ENCODE measurements at places on chromosomes 12 and 14. TPM values are rescaled to one million over a fixed set of nuclear protein-coding genes. Genes with fewer than 3 reads are reported as not detected.

- no peak for DNase-seq
- no peak overlapping the region for H3K4me3 ChIP-seq
- no peak overlapping the region for H3K27ac ChIP-seq
- no peaks in the 10 kb centered on the region for H3K36me3 ChIP-seq
- H3K4me1 ChIP-seq: peaks cover 45% of the 10 kb centered on the region
- no peaks in the 10 kb centered on the region for H3K27me3 ChIP-seq
Observed at GRCh38 chr12:51823875-51824565, 24.5 kb downstream of the FIGNL2 start.

- H3K4me1 ChIP-seq: peaks cover 12% of the 10 kb centered on the region
- H3K36me3 ChIP-seq: no peaks in the 10 kb centered on the region
- no peak overlapping the region for H3K27ac ChIP-seq
- H3K4me3 ChIP-seq: no peak overlapping the region
Observed at GRCh38 chr14:104746934-104747481, 5.9 kb upstream of the SIVA1 start.

GRCh38 chr12:3602488-3602887, 111.5 kb downstream of the PRMT8 start:
- peaks cover under 1% of the 10 kb centered on the region for H3K36me3 ChIP-seq
- H3K4me3 ChIP-seq: no peak overlapping the region
- no peaks in the 10 kb centered on the region for H3K4me1 ChIP-seq
- no peak overlapping the region for H3K27ac ChIP-seq
- DNase-seq: no peak
- H3K27me3 ChIP-seq: no peaks in the 10 kb centered on the region

DNA sequence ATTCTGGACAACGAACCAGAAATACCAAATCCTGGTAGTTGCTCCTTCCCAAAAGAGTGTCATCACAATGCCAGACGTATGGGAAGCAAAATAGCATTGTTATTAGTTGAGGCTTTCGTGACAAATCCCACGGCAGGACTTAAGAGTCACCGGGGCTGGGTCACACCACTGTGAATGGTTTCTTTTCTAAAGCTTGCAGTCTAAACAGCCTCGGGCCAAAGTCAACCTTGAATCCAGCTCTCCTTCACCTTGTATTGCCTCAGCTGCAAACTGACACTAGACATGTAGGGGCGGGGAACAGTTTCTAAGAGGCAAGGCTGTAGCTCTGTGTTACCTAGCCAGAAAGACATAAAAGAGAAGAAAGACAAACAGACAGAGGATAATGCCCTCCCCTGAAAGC, 734.8 kb downstream of the MED13L start:
- no peaks in the 10 kb centered on the region for H3K36me3 ChIP-seq
- H3K27ac ChIP-seq: no peak overlapping the region
- no peak overlapping the region for H3K4me3 ChIP-seq
- H3K27me3 ChIP-seq: no peaks in the 10 kb centered on the region

GRCh38 chr12:85281636-85282312, 1.8 kb downstream of the ALX1 start:
- H3K36me3 ChIP-seq: no peaks in the 10 kb centered on the region

- peak; percentile 77 for DNase-seq
- peaks cover 14% of the 10 kb centered on the region for H3K4me1 ChIP-seq
- no peak within 1 kb of the TSS for H3K27ac ChIP-seq
- H3K27me3 ChIP-seq: peaks cover 12% of the 10 kb centered on the region
- H3K4me3 ChIP-seq: peak within 1 kb of the TSS; percentile 65
Observed at GRCh38 chr12:122203301-122204166, at the start of gene B3GNT4. B3GNT4 (plus strand) TSS chr12:122203709; CDS start chr12:122204619, 910 bp downstream.

- no peaks in the 10 kb centered on the region for H3K27me3 ChIP-seq
- H3K4me1 ChIP-seq: no peaks in the 10 kb centered on the region
- H3K4me3 ChIP-seq: no peak overlapping the region
- DNase-seq: no peak
- no peak overlapping the region for H3K27ac ChIP-seq
Observed at GRCh38 chr14:23442721-23443356, 7.4 kb upstream of the MYH7 start.

GRCh38 chr14:59183150-59183549, 5.3 kb upstream of the DAAM1 start:
- peaks cover 21% of the 10 kb centered on the region for H3K27me3 ChIP-seq
- H3K36me3 ChIP-seq: no peaks in the 10 kb centered on the region
- no peak for DNase-seq
- no peak overlapping the region for H3K27ac ChIP-seq
- H3K4me3 ChIP-seq: no peak overlapping the region
- H3K4me1 ChIP-seq: peaks cover 3% of the 10 kb centered on the region

- H3K36me3 ChIP-seq: no peaks in the 10 kb centered on the region
- no peaks in the 10 kb centered on the region for H3K27me3 ChIP-seq
- DNase-seq: peak; percentile 30
- peak overlapping the region; percentile 11 for H3K4me3 ChIP-seq
- H3K4me1 ChIP-seq: peaks cover 52% of the 10 kb centered on the region
Observed at GRCh38 chr12:67515679-67516340, 132.7 kb upstream of the DYRK2 start.

GRCh38 chr12:14873440-14874185, 12.0 kb downstream of the MGP start:
- H3K36me3 ChIP-seq: no peaks in the 10 kb centered on the region
- no peak overlapping the region for H3K27ac ChIP-seq
- no peak for DNase-seq
- H3K4me1 ChIP-seq: no peaks in the 10 kb centered on the region
- H3K27me3 ChIP-seq: peaks cover 2% of the 10 kb centered on the region

- no peaks in the 10 kb centered on the region for H3K27me3 ChIP-seq
- H3K36me3 ChIP-seq: no peaks in the 10 kb centered on the region
Observed at GRCh38 chr14:28344381-28344780, 422.2 kb upstream of the FOXG1 start.

- no peak for DNase-seq
- no peak overlapping the region for H3K4me3 ChIP-seq
- peaks cover 5% of the 10 kb centered on the region for H3K4me1 ChIP-seq
- no peaks in the 10 kb centered on the region for H3K36me3 ChIP-seq
Observed at GRCh38 chr12:49960474-49961110, 1.1 kb upstream of the AQP5 start.

DNA sequence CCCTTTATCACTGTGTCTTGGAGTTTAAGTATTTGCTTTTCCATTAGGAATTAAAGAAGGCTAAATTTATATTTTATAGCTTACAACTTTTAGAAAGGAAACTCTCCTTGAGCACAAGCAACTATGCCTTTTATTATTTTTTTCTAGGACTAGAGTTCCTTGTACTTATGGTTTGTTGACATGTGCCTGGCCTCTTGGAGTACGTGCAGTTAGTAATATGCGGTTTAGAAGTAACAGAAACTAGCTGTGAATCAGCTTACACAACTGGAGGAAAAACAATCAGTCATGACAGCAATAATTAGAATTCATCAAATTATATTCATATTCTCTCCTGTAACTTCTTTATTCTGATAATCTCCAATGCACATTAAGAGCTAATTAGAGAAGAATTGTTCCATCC, 428.7 kb downstream of the AEBP2 start:
- no peak overlapping the region for H3K27ac ChIP-seq
- no peaks in the 10 kb centered on the region for H3K27me3 ChIP-seq
- H3K4me1 ChIP-seq: no peaks in the 10 kb centered on the region

DNA sequence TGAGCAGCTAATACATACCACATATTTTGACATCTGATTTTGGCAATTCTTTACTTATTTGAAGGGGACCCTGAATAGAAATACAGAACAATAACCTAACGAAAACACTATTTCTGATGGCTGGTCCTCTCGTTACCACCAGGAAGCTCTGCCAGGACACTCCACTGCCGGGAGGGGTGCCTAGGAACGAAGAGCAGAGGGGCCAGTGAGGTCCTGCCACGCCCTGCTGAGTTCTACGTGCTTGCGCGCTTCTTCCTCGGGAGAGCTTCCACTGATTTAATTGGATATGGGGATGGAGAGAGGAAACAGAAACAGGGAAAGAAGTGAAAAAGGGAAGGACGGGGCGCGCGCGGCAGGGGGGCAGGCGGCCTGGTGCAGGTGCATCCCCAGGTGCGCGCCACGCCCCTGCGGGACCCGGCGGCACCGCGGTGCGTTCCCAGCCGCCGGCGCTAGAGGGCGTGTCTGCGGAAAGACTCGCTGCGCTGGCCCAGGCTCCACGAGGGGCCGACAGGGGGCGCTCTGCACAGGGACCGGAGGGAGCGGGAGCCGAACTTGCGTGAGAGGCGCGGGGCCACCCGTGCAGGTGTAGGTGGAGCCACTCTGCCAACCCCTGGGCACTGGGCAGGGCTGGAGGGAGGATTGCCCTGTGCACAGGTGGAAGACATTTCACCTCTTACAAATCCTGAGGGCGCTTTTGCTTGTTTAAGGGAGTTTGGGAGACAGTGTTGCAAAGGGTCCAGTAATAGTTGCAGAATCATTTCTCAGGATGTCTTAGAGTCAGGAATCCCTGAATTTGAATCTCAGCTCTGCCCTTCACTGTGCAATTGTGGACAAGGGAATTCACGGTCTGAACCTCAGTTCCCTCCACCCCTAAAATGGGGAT, 986.3 kb upstream of the TMEM132C start:
- H3K4me1 ChIP-seq: no peaks in the 10 kb centered on the region
- no peak overlapping the region for H3K27ac ChIP-seq
- H3K27me3 ChIP-seq: no peaks in the 10 kb centered on the region
- H3K36me3 ChIP-seq: no peaks in the 10 kb centered on the region
- DNase-seq: peak; percentile 68

GRCh38 chr12:39835517-39836489, 216.2 kb upstream of the ABCD2 start:
- H3K36me3 ChIP-seq: no peaks in the 10 kb centered on the region
- no peak overlapping the region for H3K4me3 ChIP-seq
- H3K4me1 ChIP-seq: no peaks in the 10 kb centered on the region
- no peak for DNase-seq

GRCh38 chr14:56156096-56156495, 37.9 kb downstream of the PELI2 start:
- peaks cover under 1% of the 10 kb centered on the region for H3K4me1 ChIP-seq
- no peak for DNase-seq
- H3K27me3 ChIP-seq: no peaks in the 10 kb centered on the region
- H3K4me3 ChIP-seq: no peak overlapping the region

DNA sequence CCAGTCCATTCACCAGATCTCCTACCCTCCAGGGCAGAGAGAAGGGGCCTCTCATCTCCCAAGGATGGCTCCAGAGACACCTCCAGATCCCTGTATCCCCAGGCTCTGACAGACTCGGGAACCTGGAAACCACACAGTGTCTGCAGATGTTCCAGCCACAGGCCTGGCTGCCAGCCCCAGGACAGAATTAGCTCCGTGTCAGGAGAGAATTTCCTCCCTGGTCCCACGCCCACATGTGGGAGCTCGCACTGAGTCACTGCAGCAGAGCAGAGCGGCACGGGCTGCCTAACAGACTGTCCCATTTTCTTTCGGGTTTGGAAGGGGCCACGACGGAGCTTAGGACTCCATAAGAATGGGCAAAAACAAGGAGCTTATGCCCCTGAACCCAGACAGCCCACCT, 33.6 kb downstream of the CMKLR1 start:
- peaks cover 7% of the 10 kb centered on the region for H3K27me3 ChIP-seq
- peak; percentile 51 for DNase-seq
- no peaks in the 10 kb centered on the region for H3K36me3 ChIP-seq
- no peak overlapping the region for H3K4me3 ChIP-seq
- peaks cover 15% of the 10 kb centered on the region for H3K4me1 ChIP-seq

DNA sequence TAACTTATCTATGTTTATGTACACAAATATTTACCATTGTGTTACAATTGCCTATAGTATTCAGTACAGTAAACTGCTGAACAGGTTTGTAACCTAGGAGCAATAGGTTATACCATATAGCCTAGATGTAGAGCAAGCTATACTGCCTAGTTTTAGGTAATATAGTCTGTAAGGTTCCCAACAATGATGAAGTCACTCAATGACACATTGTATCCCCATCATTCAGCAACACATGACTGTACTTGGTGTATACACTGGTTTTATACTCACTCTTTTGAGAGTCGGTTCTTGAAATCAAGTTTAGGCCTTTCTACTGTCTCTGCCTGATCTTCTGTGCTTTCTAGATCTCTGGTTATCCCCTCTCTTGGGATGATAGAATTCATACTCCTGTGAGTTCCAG, 5.5 kb downstream of the RNASE1 start:
- no peak overlapping the region for H3K27ac ChIP-seq
- H3K4me1 ChIP-seq: peaks cover 3% of the 10 kb centered on the region
- DNase-seq: no peak
- H3K4me3 ChIP-seq: no peak overlapping the region

DNA sequence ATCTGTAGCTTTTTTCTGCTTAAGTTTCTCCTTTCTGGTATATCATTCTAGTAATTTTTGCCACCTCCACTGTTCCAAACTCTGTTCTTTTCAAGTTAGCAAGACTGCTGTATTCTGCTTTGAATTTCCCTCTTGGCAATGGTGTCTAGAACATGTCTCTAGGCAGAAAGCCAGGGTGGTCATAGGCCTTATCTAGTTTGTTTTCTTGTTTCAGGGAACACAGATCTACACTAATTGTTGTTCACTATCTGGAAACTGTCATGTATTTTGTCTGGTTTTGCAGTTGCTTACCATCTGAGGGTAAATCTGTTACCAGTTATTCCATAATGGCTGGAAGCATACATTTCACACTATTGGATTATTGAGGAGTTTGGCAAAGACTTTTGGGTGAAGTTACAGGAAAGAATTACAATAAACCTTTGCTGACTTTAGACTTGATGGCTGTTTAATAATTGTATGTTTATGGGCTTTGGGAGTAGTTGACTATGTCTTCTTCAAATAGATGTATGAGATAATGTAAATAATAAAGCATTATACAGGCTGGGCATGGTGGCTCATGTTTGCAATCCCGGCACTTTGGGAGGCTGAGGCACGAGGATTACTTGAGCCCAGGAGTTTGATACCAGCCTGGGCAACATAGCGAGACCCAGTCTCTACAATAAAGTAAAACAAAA, 41.4 kb downstream of the FUT8 start:
- H3K4me3 ChIP-seq: no peak overlapping the region
- H3K36me3 ChIP-seq: peaks cover 19% of the 10 kb centered on the region
- H3K27me3 ChIP-seq: no peaks in the 10 kb centered on the region
- DNase-seq: no peak
- no peak overlapping the region for H3K27ac ChIP-seq

DNA sequence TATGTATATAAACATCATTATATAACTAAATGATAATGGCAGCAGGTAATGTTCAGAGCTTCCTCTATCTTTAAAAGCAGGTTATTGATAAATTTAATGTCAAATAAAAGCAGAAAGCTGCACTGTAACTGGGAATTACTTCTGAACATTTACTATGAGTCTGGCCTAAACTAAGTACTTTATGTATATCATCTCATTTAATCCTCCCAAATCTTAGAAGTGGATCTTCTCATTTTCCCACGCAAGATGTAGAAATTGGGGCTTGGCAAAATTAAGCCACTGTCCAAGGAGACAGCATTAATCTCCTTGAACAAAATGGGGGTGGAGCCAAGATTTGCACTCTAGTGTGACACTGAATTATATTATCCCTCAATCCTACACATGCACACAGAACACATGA, 5.7 kb downstream of the NIN start:
- no peaks in the 10 kb centered on the region for H3K36me3 ChIP-seq
- peak overlapping the region; percentile 39 for H3K27ac ChIP-seq
- no peak overlapping the region for H3K4me3 ChIP-seq
- H3K27me3 ChIP-seq: no peaks in the 10 kb centered on the region
- no peak for DNase-seq

Gene ATG14
- total RNA-seq: 19.9 TPM

Gene TAS2R9
- not detected for total RNA-seq

Gene CCND2
- total RNA-seq: 159 TPM

Gene VCPKMT
- 32.4 TPM for total RNA-seq

Gene CD163
- total RNA-seq: 1.1 TPM

Gene CPNE8
- 2.7 TPM for total RNA-seq

Gene CD163L1
- not detected for total RNA-seq

Gene FGF6
- total RNA-seq: not detected

Gene LRP1-AS
- total RNA-seq: not detected

Gene ZNF84
- 22.8 TPM for total RNA-seq

Gene TMBIM4
- 24.1 TPM for total RNA-seq

Gene EGLN3
- total RNA-seq: 1.1 TPM
